ENCODE measurements at places on chromosomes 13 and 19. TPM values are rescaled to one million over a fixed set of nuclear protein-coding genes. Genes with fewer than 3 reads are reported as not detected.
A peak's percentile ranks its signal among the peaks of the same experiment; 100 is the strongest.

GRCh38 chr19:17411801-17412200, 6.4 kb upstream of the BST2 start:
- H3K4me1 ChIP-seq = peaks cover 30% of the 10 kb centered on the region
- H3K27me3 ChIP-seq = peaks cover 28% of the 10 kb centered on the region
- no peak for DNase-seq
- H3K36me3 ChIP-seq = no peaks in the 10 kb centered on the region
- no peak overlapping the region for H3K4me3 ChIP-seq
- H3K27ac ChIP-seq = no peak overlapping the region

- H3K27ac ChIP-seq = no peak overlapping the region
- peaks cover 35% of the 10 kb centered on the region for H3K36me3 ChIP-seq
- no peaks in the 10 kb centered on the region for H3K4me1 ChIP-seq
- no peak for DNase-seq
- no peaks in the 10 kb centered on the region for H3K27me3 ChIP-seq
Measured at GRCh38 chr19:23783636-23784035, 24.9 kb upstream of the ZNF681 start.

DNA sequence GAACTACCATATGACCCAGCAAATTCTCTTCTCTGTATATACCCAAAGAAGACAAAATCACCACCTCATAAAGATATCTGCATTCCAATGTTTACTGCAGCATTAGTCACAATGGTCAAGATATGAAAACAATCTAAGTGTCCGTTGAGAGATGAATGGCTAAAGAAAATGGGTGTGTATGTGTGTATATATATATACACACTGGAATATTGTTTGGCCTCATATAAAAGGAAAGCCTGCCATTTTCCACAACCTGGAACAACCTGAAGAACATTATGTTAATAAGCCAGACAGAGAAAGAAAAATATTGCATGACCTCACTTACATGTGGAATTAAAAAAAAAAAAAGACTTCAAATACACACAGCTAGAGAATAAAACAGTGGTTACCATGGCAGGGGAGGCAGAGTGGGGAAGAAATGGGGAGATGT, 29.5 kb upstream of the RBM26 start:
- no peak for DNase-seq
- H3K4me1 ChIP-seq = no peaks in the 10 kb centered on the region
- H3K27me3 ChIP-seq = no peaks in the 10 kb centered on the region
- no peaks in the 10 kb centered on the region for H3K36me3 ChIP-seq

GRCh38 chr19:47661611-47662010, 51.6 kb upstream of the EHD2 start:
- H3K36me3 ChIP-seq = no peaks in the 10 kb centered on the region
- H3K27me3 ChIP-seq = no peaks in the 10 kb centered on the region
- H3K4me3 ChIP-seq = no peak overlapping the region
- H3K4me1 ChIP-seq = peaks cover 13% of the 10 kb centered on the region
- no peak for DNase-seq

- peaks cover 25% of the 10 kb centered on the region for H3K27me3 ChIP-seq
- no peaks in the 10 kb centered on the region for H3K36me3 ChIP-seq
- H3K4me1 ChIP-seq = no peaks in the 10 kb centered on the region
- peak; percentile 83 for DNase-seq
- H3K27ac ChIP-seq = no peak within 1 kb of the TSS
- peak within 1 kb of the TSS; percentile 89 for H3K4me3 ChIP-seq
Measured at GRCh38 chr19:1568320-1569019, at the start of gene MEX3D. Gene MEX3D, minus strand, starts transcription at chr19:1568325. Its CDS starts 267 bp downstream, at chr19:1568058.

DNA sequence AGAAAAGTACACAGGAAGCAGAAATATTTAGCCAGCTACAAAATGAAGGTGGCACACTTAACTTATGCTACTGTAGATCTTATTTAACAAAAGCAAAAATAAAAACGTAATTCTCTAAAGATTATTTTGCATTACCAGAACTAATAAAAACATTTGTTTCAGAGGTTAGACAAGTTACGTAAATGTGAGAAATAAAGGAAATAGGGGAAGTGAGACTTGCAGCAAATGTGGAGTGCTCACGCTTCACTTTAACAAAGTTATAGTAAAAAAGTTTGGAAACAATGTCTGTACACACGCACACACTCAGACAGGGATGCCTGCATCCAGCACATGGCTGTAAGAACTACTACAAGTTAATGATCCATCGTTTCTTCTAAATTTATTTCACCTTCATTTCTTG, 83.7 kb downstream of the NALCN start:
- H3K27ac ChIP-seq = no peak overlapping the region
- no peaks in the 10 kb centered on the region for H3K27me3 ChIP-seq
- no peak overlapping the region for H3K4me3 ChIP-seq
- no peaks in the 10 kb centered on the region for H3K36me3 ChIP-seq

GRCh38 chr19:16849168-16849567, 20.0 kb downstream of the SIN3B start:
- H3K27ac ChIP-seq = no peak overlapping the region
- H3K4me1 ChIP-seq = no peaks in the 10 kb centered on the region
- H3K4me3 ChIP-seq = no peak overlapping the region
- DNase-seq = no peak
- peaks cover 42% of the 10 kb centered on the region for H3K36me3 ChIP-seq
- no peaks in the 10 kb centered on the region for H3K27me3 ChIP-seq

- H3K4me1 ChIP-seq = no peaks in the 10 kb centered on the region
- H3K27ac ChIP-seq = no peak overlapping the region
- DNase-seq = no peak
- no peak overlapping the region for H3K4me3 ChIP-seq
Measured at GRCh38 chr13:28338006-28338574, 156.8 kb downstream of the FLT1 start.

DNA sequence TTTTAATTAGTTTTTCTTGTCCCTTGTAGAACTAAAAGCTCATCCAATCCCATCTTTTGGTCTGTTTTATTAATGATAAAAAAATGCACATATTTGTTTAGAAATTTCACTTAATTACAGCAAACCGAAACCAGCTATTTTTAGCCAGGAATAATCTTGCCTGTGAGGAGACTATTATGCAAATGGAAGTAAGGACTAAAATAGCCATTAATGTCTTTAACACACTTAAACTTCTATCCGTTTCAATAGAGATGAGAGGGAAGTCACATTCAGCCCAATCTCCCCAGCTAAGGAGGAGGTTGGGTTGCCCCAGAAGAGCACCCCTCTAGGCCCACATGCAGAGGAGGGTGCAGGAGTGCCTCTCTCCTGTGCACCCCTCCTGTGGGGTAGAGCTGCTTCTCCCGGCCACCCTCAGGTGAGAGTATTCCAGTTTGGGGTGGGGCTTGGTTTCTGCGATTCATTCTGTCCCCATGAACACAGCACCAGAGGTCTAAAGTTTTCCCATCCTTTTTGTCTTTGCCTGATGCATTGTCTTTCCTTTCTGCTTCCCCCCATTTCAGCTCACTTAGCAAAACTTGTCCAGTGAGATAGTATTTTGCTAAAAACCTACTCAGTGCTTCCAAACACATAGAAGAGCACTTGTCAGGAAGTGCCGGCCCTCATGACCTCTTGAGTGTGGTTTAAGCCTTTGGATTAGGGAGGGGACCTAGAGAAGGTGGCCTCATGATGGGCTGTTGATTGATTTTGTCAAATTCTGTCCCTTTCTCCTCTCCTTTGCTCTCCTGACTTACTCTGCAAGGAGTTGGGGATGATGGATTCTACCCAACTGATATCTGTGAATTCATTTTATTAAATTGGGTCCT, 28.2 kb downstream of the FGF9 start:
- peaks cover 40% of the 10 kb centered on the region for H3K4me1 ChIP-seq
- H3K27ac ChIP-seq = no peak overlapping the region
- no peak for DNase-seq
- H3K27me3 ChIP-seq = no peaks in the 10 kb centered on the region

DNA sequence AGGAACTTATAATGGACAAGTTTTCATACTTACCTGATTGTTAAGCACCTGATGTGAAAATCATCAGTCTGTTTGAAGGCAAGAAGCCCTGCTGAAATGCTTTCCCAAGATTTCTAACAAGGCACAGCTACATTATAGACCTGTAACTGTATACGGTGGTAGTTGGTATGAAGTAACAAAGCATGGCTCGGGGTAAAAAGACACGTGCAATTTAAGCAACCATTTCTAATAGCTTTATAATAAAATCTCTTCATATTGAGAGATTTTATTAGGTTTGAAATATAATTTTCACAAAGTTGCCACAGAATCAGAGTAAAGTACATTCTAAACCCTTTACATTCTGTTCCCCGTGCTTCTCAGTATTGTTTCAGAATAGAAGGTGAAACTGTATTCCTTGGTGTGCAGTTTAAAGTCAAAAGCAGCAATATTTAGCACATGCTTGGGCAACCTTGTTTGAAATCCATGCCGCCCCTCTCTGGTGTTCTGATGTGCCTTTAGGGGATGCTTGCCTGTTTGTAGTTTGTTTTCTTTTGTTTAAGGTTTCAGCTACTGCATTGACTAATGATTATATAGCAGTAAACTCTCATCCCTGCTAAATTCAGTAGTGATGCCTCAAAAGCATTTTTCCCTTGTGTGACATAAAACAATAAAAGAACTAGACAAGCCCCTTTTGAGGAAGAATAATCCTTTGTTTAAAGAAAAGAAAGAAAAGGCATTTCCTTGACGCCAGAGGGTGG, 125.2 kb upstream of the OBI1 start:
- no peak overlapping the region for H3K27ac ChIP-seq
- no peaks in the 10 kb centered on the region for H3K36me3 ChIP-seq
- peaks cover 7% of the 10 kb centered on the region for H3K4me1 ChIP-seq
- no peak for DNase-seq

GRCh38 chr13:43804461-43805070, 17.8 kb upstream of the ENOX1 start:
- H3K27me3 ChIP-seq = no peaks in the 10 kb centered on the region
- DNase-seq = peak; percentile 80
- H3K4me1 ChIP-seq = peaks cover 15% of the 10 kb centered on the region

- peaks cover 18% of the 10 kb centered on the region for H3K36me3 ChIP-seq
- no peaks in the 10 kb centered on the region for H3K27me3 ChIP-seq
- H3K4me3 ChIP-seq = no peak overlapping the region
- no peak overlapping the region for H3K27ac ChIP-seq
- no peak for DNase-seq
- H3K4me1 ChIP-seq = no peaks in the 10 kb centered on the region
Measured at GRCh38 chr13:28282451-28282850, 144.1 kb downstream of the PAN3 start.

DNA sequence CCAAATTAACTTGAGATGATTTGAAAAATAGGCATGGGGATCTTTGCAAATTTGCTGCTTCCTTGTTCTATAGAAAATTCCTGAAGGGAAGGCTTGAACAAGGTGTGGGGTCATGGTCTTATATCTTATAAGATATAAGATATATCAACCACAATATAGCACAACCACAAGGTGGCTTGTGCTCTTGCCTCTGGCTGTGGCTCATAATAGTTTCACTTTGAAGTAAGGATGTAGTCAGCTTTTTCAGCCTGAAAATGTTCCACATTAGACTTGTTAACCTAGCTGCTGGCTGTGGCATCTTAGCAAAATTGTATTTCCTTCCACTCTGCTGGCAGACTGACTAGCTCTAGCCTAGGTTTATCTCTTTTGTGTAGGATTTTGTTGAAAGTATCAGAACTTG, 169.7 kb downstream of the KLF5 start:
- H3K4me1 ChIP-seq = no peaks in the 10 kb centered on the region
- no peak overlapping the region for H3K27ac ChIP-seq
- DNase-seq = no peak

DNA sequence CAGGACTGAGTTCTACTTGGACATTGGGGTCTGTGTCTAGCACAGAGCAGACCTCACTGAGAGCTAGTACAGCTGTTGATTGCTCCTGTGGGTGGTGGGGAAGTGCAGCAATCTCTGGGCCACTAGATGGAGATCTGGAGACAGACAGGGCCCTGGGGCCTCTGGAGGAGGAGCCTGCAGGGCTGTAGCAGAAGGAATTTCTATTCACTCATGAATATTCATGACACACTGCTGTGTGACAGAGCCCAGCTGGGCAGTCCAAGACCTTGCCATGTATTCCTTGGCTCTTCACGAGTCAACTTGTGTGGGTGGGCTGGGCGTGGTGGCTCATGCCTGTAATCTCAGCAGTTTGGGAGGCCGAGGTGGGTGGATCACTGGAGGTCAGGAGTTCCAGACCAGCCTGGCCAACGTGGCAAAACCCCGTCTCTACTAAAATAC, 37.5 kb downstream of the SUGP2 start:
- DNase-seq = peak; percentile 93
- H3K4me3 ChIP-seq = no peak overlapping the region
- no peaks in the 10 kb centered on the region for H3K4me1 ChIP-seq
- H3K27me3 ChIP-seq = no peaks in the 10 kb centered on the region
- H3K27ac ChIP-seq = no peak overlapping the region

GRCh38 chr13:27403727-27404385, 20.6 kb upstream of the GTF3A start:
- H3K4me1 ChIP-seq = peaks cover 12% of the 10 kb centered on the region
- H3K27me3 ChIP-seq = no peaks in the 10 kb centered on the region
- no peak overlapping the region for H3K4me3 ChIP-seq
- DNase-seq = no peak

- peak; percentile 29 for DNase-seq
- H3K27ac ChIP-seq = peak overlapping the region; percentile 100
- H3K36me3 ChIP-seq = peaks cover 16% of the 10 kb centered on the region
- peaks cover 19% of the 10 kb centered on the region for H3K4me1 ChIP-seq
- H3K4me3 ChIP-seq = peak overlapping the region; percentile 93
Measured at GRCh38 chr19:9673912-9674662, 813 bp downstream of the ZNF562 start.

FBXO17 gene
- polyA plus RNA-seq = 17.2 TPM

TMEM255B gene
- polyA plus RNA-seq = 4.4 TPM

TMPRSS9 gene
- polyA plus RNA-seq = 0.05 TPM

MAMSTR gene
- polyA plus RNA-seq = 2.5 TPM

KIR2DL3 gene
- not detected for polyA plus RNA-seq

POU4F1 gene
- polyA plus RNA-seq = 0.05 TPM

CEACAM8 gene
- not detected for polyA plus RNA-seq

EDNRB gene
- 27.9 TPM for polyA plus RNA-seq

CCDC194 gene
- polyA plus RNA-seq = not detected

TNFSF11 gene
- polyA plus RNA-seq = 9.9 TPM

ZNF780B gene
- polyA plus RNA-seq = 4.9 TPM

TNFAIP8L1 gene
- polyA plus RNA-seq = 2.7 TPM

MAP2K2 gene
- polyA plus RNA-seq = 108 TPM

All from GM23338 (cell line).